ENCODE measurements at places on chromosomes 7 and 10. TPM values are rescaled to one million over a fixed set of nuclear protein-coding genes. Genes with fewer than 3 reads are reported as not detected.

- peak; percentile 5 for DNase-seq
Observed at GRCh38 chr7:81725812-81726127, 44.1 kb downstream of the HGF start.

DNA sequence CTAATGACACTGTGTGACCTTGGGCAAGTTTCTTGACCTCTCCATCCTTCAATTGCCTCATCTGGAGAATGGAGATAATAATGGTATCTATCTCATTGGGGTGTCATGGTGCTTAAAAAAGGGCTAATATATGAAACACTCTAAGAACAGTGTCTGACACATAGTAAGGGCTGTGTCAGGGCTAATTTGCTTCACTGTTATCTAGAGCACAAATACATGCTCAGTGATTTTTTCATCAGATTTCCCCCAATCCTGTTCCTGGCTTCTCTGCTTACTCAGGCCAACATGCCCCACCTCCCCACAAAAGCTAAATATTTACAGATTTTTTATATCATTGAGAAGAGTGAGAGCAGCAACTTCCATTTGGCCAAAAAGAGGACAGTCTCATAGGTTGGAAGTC, 20.6 kb downstream of the WIPF3 start:
- DNase-seq = no peak

DNA sequence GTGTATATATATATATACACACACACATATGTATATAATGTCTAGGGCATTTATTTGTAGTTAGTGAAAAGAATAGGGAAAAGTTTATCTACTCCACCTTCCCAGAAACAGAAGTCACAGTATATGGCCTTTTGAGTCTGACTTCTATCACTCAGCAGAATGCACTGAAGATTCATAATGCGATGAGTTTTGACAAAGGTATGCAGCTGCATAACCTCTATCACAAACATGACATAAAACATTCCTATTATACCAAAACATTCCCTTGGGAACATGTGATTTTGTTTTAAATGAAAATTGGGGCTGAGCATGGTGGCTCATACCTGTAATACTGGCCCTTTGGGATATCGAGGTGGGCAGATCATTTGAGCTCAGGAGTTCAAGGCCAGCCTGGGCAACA, 137.3 kb upstream of the EEPD1 start:
- DNase-seq = peak; percentile 81

- DNase-seq = no peak
Observed at GRCh38 chr7:109479388-109479787, 909.7 kb downstream of the DNAJB9 start.

DNA sequence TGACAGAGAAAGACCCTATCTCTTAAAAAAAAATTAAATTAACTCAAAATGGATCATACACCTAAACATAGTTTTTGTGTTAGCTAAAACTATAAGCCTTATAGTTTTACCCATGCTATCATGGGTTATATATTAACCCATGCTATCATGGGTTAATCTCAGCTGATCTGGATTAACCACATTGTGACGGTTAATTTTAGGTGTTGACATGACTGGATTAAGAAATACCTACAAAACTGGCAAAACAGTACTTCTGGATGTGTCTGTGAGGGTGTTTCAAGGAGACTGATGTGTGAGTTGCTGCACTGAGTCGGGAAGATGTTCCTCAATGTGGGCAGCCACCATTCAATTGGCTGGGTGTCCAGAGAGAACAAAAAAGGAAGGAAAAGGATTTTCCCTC, 44.3 kb upstream of the FXYD4 start:
- no peak for DNase-seq

DNA sequence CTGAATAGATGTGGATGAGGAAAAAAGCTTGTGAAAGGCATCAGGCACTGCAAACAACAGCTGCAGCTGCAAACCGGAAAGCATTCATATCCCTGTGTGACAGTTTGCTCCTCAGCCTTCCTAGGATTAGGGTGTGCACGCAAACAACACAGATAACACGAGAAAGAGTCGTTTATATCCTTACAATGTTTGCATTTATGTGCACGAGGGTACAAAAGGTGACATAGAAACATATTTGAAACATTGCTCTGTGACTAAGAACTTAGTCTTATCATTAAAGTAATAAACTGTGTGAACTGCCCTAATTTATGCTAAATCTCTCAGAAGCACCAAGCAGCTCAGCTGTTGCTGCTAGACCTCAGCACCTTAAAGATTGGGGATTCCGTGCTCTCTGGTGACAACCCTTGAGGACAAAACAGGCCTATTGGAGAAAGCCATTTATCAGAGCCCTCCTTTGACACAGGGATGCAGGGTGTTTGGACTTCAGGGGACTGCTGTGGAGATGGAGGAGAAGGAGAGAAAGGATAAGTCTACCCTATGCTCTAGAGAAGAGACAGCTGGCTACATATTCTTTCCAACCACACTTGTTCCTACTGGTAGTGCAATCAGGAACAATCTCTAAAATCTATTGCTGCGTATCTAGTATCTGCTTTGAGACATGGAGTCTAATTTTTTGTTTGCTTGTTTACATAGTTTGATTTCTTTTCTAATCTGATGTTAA, 176.2 kb downstream of the GNAT3 start:
- DNase-seq = no peak

DNA sequence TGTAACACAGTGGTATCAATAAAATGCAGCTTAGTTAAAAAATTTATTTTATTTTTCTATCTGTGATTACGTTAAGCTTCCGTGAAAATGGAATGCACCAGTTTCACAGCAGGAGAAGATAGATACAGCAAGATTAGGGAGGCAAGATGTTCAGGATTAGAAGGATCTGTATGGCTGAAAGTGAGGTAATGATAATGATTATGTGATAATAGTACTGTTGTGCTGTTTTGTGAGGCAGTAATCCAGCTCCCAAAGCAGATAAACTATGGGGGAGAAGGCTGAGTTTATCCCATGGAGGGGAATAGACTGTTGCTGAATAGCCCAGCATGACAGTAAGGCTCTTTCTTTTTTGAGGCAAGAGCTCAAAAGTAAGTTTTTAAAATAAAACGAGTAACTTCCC, 216.1 kb upstream of the PRPS1L1 start:
- no peak for DNase-seq

GRCh38 chr10:18438361-18439126, 212.8 kb downstream of the NSUN6 start:
- no peak for DNase-seq

- no peak for DNase-seq
Observed at GRCh38 chr10:100146875-100147650, 38.8 kb downstream of the ERLIN1 start.

- DNase-seq = no peak
Observed at GRCh38 chr10:84265418-84265817, 20.6 kb downstream of the RGR start.

- no peak for DNase-seq
Observed at GRCh38 chr10:119217991-119218490, 10.7 kb downstream of the GRK5 start.

DNA sequence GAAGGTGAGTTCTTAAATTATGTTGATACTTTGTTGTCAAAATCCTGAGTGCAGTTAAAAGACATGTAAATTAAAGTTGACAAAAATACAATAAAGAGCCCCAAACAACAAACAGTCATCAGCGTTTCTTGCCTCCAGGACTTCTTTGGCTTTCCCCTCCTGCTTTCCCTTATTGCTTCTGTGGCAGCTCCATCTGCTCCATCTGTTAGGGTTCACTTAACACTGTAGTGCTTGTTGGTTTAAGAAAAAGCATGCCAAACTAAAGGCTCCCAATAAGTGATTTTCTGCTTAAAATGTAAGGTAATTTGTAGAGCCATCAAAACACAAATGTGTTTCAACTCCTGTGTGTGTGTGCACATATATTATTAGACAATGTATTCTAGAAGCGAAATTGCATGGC, 254.3 kb upstream of the GNAI1 start:
- no peak for DNase-seq

DNA sequence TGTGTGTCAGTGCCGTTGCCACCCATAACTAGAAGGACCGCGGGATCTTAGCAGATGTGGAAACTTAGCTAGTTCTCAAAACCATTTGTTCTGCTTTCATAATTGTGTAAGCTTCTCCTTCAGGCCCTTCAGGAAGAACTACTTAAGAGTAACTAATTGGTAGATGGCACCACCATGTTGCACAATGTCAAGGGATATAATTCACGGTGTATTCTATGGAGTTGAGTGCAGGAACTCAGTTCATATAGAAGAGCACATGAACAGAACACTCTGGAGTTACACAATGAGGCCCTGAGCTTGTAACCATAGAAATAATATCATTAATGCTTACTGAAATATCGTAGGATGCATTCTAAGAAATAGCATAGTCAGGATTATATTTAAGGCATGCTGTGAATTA, 126.5 kb upstream of the GAD2 start:
- no peak for DNase-seq

DNA sequence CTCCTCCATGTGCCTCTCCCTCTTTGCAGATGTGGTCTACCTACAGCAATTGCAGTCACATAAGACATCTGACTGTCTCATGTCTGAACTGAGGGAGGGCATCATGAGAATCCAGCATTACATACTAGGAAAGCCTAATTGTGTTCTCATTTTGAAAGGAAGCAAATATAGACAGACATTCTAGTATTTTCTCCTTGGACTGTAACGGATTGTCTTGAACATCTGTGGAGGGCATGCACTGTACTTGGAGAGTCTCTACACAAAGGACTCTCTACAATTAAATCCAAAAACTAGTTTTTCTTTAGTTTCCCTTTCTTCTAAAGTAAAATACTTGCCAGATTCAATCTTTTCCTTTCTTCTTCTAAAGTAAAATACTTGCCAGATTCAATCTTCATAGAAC, 34.7 kb upstream of the TRIL start:
- no peak for DNase-seq

- DNase-seq = peak; percentile 21
Observed at GRCh38 chr7:23530405-23530804, 1.4 kb downstream of the TRA2A start.

The PRSS37 gene
- not detected for polyA plus RNA-seq

The PUS7 gene
- polyA plus RNA-seq = 7.2 TPM

The PRKAR2B gene
- not detected for polyA plus RNA-seq

The SEMA3A gene
- 0.66 TPM for polyA plus RNA-seq

The COL17A1 gene
- 1,615 TPM for polyA plus RNA-seq

The OPN1SW gene
- not detected for polyA plus RNA-seq

Data from foreskin keratinocyte (primary cell).